ENCODE measurements at places on chromosomes 2 and 18.

DNA sequence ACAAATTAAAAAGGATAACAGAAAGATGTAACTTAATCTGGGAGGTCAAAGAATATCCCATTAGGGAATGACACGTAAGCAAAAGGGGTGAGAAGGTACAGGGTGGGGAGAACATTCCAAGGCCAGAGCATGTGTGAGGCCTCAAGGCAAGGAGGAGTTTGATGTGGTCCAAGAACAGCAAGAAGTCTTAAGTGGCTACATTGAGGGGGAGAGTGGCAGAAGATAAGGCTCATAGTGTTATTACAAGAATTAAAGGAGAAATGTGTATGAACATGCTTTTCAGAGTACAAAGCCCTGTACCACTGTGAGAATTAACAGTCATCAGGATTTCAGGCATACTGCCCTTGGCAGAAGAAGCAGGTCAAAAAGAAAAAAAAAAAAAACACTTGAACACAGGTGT is 174.4 kb upstream of the ERBB4 start:
- no peak for DNase-seq

DNA sequence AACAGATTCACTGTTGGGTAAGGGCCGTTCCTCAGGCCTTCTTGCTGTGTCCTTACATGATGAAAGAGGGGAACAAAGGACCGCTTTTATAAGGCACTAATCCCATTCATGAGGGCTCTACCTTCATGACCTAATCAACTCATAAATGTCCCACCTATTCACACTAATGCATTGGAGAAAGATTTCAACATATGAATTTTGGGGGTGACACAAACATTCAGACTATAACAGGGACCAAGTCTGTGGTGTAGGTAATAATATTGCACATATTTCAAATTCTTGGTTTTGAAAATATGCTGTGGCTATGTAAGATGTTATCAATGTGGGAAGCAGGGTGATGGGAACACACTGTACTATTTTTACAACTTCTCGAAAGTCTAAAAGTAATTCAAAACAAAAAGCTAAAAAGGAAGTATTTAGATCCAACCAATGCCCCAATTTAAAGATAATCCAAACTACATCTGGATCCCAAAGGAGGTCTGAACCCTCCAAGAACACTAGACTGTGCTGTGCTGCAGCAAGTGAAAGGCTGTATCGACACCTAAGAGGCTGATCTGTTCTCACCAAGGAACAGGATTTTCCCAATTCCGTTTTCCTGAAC is 82.4 kb upstream of the TGIF1 start:
- DNase-seq: no peak

- DNase-seq: no peak
Observed at GRCh38 chr2:212995920-212996319, 155.5 kb downstream of the IKZF2 start.

- no peak for DNase-seq
Observed at GRCh38 chr18:80254971-80255500, 7.7 kb upstream of the PARD6G start.

GRCh38 chr2:205892251-205892655 is 193.7 kb downstream of the INO80D start:
- DNase-seq: peak; percentile 14

GRCh38 chr18:49048396-49049020 is 97.7 kb upstream of the SMAD7 start:
- DNase-seq: no peak

GRCh38 chr18:45201489-45201888 is 413.8 kb upstream of the SLC14A2 start:
- no peak for DNase-seq

- DNase-seq: no peak
Observed at GRCh38 chr2:203905656-203906055, 30.9 kb upstream of the ICOS start.

- no peak for DNase-seq
Observed at GRCh38 chr2:119208791-119209203, 14.8 kb upstream of the STEAP3 start.

DNA sequence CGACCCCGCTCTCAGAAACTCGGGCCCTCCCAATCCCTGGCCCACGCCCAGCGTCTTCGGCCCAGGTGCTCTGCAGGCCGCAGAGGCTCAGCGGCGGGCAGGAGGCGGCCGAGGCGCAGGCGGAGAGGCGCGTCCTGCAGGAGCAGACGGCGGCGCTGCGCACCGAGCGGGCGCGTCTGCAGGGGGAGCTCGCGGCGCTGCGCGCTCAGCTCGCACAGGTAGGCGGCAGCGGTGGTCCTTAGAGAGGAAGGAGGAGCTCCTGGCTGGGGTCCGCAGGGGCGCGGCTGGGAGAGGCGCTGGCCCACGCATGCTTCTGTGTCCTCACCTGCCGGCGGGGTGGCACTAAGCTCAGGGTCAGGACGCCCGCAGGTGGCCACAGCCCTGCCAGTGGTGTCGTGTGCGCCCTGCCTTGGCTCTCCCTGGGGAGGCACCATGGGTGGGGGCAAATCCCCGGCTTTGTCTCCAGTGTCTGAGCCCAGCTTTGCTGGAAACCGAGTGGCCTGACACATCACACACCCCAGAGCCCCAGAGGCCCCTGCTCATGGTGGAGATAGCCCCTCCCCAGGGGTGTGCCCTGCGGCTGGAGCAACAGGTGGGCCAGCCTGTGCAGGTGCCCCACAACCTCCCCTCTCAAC is 14.9 kb upstream of the SNED1 start:
- DNase-seq: no peak

DNA sequence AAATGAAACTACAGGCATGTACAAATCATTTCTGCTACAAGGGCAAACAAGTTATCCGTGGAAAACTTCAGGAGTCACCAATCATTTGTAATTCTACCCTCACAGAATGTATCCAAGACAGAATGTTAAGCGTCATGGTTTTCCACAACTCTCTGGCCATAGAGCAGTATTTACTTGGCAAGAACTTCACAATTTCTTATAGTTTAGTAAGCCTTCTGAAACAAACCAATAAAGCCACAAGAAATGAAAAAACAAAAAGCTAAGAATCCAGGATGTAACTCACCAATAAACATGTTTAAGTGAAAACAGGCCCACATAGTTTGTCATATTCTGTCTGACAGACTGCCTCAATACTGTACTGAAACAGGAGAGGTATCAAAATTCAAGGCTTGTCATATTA is 70.3 kb downstream of the LNPK start:
- DNase-seq: no peak

DNA sequence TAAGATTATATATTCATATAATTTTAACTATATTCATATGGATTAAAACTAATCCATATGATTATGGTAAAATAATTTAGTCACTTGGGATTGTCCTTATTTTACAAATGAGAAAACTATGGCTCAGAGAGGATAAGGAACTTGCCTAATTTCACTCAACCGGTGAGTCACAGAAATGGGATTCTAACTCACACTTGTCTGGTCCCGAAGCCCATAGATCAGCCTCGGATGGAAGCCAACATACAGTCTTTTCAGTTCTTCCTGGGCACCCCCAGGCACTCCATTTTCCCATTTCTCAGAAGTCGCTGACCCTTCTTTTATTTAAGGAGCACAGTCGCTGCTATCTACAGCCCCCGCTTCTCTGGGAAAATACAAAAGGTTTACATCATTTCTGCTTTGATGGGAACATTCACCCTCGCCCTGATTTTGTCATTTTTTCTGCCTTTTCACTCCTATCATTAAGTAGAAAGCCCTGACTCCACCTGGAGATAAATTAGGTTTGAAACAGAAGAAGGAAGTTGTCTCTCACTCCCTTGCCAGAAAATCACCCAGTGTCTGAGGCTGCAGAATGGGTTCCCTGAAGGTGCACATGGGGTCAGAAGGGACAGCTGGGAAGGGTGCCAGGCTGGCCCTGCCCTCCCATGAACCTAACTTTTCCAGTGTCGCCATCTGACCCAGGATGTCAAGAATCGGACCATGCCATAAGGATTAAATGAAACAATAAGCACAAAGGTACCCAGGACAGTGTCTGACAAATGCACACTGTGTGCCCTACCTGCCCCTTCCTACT is 36.6 kb downstream of the CYP1B1 start:
- no peak for DNase-seq

- no peak for DNase-seq
Observed at GRCh38 chr2:505941-506340, 171.3 kb downstream of the TMEM18 start.

- peak; percentile 7 for DNase-seq
Observed at GRCh38 chr18:15198116-15198389, 450.1 kb downstream of the ANKRD30B start.

GRCh38 chr2:62455957-62456692 is 49.9 kb downstream of the TMEM17 start:
- DNase-seq: no peak

- no peak for DNase-seq
Observed at GRCh38 chr2:195709901-195710806, 53.1 kb downstream of the SLC39A10 start.

DNA sequence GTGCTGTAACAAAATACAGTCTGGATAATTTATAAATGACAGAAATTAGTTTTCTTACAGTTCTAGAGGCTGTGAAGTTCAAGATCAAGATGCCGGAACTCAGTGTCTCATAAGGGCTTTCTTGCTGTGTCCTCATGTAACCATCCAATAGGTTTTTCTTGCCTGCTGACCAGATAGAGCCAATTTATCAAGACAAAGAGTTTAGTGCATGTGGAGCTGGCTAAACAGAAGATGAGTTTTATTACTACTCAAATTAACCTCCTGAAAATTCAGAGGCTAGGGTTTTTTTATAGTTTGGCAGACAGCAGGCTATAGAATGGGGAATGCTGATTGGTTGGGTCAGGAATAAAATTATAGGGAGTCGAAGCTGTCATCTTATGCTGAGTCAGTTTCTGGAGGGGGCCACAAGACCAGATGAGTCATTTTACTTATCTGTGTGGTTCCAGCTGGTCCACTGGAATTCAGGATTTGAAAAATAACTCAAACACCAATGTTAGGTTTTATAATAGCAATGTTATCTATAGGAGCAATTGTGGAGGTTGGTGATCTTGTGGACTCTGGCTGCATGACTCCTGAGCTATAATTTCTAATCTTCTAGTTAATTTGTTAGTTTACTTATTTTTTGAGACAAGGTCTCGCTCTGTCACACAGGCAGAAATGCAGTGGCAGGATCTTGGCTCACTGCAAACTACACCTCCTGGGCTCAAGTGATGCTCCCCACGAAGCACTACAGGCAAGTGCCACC is 3.2 kb upstream of the PDK1 start:
- no peak for DNase-seq

GRCh38 chr2:12006850-12007249 is 260.4 kb downstream of the LPIN1 start:
- DNase-seq: no peak

DNA sequence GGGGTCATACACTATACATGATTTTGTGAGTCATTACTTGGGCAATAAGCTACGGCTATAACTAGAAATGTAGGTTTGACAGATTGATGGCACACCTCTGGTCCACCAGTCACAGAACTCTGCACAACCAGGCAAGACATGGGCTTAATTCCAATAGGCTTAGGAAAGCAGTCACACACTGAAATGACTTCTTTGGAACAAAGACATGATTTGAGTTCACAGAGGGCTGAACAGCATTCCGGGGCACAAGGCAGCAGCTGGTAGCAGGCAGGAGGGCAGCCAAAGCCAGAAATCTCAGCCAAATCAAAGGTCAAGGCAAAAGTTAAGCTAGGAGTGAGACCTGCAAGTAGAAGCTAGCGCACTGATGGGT is 27.4 kb downstream of the FABP1 start:
- peak; percentile 43 for DNase-seq

GRCh38 chr2:155630760-155631159 is 701.8 kb downstream of the NR4A2 start:
- no peak for DNase-seq

DNA sequence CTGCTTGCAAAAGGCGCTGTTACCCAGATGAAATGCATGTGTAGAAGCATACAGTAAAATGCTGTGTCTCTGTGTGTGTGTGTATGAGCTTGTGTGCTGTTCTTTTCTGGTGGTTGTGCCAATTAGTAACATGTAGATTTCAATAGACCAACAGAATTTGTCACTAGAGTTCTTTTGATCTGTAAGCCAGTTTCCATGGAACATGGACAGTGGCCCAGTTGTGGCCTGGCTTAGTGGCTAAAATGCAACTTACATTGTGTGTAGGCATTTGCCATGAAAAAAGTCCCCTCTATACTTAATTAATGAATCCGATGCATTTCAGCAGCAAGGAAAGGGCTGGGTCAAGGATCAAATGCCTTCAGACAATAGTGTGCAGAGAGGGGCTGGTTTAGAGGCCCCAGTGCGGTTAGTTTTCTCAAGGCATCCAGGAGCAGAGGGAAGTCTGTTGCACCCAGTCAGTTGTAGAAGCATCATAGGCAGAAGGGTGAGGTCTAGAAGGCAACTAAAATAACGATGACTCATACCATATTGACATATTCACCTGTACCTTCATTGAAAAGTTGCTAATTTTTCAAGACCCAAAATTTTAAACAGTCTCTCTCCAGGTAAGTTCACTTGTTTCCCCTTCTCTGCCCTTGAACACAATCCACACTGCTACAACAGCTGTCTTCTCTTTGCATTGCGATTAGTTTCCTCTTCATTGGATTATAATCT is 366.9 kb upstream of the SPRED2 start:
- no peak for DNase-seq

DNA sequence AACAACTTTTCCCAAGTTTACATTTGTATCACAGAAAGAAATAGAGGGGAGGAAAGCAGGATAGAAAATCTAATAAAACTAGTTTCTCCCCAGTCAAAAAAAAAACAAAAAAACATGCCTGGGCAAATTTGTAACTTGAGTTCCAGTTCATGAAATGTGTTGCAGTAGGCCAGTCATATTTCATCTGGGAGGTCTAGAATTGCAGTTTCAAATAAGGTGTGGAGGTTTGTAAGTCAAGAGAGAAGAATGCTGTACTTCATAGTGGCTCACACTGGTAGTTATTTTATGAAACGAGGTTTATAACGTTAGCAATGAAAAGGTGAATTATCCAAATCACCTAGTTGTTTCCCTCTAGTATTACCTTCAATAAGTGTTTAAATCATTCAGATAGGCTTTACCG is 1313.9 kb upstream of the SLC39A10 start:
- DNase-seq: no peak

GRCh38 chr2:63755965-63756364 is 85.7 kb upstream of the UGP2 start:
- no peak for DNase-seq

GRCh38 chr18:48813321-48813720 is 137.4 kb downstream of the SMAD7 start:
- DNase-seq: no peak

DNA sequence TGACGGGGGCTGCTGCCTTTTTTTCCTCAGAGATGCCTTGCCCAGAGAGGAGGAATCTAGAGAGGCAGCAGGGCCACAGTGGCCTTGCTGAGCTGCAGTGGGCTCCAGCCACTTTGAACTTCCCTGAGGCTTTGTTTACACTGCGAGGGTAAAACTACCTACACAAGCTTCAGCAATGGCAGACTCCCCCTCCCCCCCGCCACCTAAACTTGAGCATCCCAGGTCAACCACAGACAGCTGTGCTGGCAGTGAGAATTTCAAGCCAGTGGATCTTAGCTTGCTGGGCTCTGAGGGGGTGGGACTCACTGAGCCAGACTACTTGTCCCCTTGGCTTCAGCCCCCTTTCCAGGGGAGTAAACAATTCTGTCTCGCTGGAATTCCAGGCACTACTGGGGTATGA is 11.8 kb downstream of the SYT4 start:
- no peak for DNase-seq
